ENCODE measurements at places on chromosomes 4 and X. TPM values are rescaled to one million over a fixed set of nuclear protein-coding genes. Genes with fewer than 3 reads are reported as not detected.

Gene OPN1LW
- polyA plus RNA-seq = not detected

- DNase-seq = no peak
Observed at GRCh38 chr4:174764105-174764729, 64.8 kb downstream of the GLRA3 start.

DNA sequence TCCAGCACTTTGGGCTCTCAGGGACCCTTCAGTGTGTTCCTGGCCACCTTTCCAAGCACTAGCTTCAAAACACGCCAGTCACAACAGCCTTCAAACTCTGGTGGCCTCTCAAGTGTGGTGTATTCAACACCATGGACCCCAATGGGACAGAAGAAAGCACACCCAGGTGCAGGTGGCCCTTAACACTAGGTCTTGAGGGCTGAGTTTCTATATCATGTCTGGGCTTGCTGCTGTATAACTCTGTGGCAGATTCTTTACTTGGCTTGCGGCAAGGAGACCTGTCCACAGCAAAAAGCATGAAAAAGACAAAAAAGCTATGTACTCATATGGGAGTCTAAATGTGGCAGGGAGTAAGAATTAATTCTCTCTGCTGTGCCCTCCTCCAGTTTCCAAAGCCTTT is 23.1 kb downstream of the MSL3 start:
- DNase-seq = no peak

Gene ADGRG2
- 2.3 TPM for polyA plus RNA-seq

- DNase-seq = peak; percentile 74
Observed at GRCh38 chrX:37746218-37746941, 33.5 kb upstream of the CYBB start.

GRCh38 chr4:172998527-172999469 is 169.8 kb upstream of the GALNT7 start:
- no peak for DNase-seq

Gene EDA2R
- polyA plus RNA-seq = 0.21 TPM

DNA sequence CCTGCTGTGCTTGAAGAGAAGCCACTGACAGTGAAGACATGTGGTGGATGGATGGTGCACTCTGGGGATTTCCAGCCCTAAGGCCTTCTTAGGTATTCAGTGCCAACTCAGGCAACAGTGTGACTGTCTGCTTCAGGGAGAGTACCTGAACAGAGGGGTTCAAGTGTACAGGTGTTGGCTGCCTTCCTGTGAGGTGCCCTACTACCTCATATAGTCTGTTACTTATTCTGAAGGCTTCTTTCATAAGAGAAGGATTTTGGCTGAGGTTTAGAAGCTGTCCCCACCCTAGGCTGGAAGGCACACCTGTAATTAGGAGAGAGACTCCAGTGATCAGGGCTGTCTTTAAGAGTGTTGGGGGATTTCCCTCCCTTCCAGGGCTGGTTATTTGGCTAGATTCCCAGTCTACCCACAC is 1.8 kb downstream of the FTHL17 start:
- no peak for DNase-seq

GRCh38 chrX:67004451-67004850 is 365.6 kb upstream of the EDA2R start:
- no peak for DNase-seq

Gene UBA1
- polyA plus RNA-seq = 92.8 TPM

Gene BANK1
- 194 TPM for polyA plus RNA-seq

GRCh38 chr4:158327525-158327924 is 117.2 kb downstream of the TMEM144 start:
- DNase-seq = no peak

Gene NDP
- polyA plus RNA-seq = 0.38 TPM

Gene SPON2
- polyA plus RNA-seq = 11.7 TPM

Gene MAGEA4
- not detected for polyA plus RNA-seq

Gene USP17L21
- not detected for polyA plus RNA-seq

- DNase-seq = no peak
Observed at GRCh38 chr4:2860391-2861348, 17.0 kb downstream of the ADD1 start.

Gene ZDHHC9
- 1.9 TPM for polyA plus RNA-seq

DNA sequence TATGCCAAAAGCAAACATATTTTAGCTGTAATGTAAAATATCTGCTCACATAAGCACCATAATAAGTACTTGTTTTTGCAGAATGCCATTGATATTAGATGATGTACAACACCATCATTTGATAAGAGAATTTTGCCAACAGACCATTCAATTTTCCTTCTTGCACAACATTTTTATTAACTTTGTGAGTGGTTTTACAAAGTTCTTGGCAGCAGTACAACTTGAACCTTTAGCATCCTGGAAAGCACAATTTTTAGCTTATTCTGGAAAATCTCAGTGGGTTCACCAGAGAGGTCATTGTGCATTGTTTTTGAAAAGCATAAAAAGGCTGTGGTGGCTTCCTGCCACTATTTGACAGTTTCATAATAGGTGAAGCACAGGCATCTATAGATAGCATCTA is 26.4 kb upstream of the REPS2 start:
- DNase-seq = no peak

DNA sequence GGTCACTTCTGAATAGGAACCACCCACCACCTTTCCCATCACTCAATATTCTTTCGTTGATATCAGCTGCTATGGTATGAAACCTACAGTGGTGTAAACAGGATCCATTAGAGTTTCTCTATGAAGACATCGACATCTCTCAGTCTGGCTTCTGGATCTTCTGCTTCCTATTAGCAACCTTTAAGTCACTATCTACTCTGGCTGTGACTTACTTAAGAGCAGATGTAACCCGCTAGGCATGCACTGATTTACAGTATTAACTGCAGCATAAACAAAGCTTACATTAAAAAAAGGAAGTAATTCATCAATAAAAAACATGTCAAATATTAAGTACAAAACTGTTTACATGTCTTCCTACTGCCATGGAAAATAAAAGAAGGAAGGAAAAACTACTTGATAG is 96.4 kb downstream of the ANAPC10 start:
- DNase-seq = no peak

DNA sequence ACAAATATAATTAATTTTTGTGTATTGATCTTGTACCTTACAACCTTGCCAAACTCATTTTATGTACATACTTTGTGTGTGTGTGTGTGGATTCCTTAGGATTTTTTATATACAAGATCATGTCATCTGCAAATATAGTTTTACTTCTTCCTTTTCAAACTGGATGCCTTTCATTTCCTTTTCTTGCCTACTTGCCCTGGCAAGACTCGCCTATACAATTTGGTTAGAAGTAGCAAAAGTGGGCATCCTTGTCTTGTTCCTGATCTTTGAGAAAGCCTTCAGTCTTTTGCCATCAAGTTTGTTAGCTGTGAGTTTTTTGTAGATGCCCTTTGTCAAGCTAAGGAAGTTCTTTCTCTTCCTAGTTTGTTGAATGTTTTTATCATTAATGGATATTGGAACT is 30.5 kb downstream of the RUFY3 start:
- DNase-seq = no peak

Gene COX7B
- 372 TPM for polyA plus RNA-seq

DNA sequence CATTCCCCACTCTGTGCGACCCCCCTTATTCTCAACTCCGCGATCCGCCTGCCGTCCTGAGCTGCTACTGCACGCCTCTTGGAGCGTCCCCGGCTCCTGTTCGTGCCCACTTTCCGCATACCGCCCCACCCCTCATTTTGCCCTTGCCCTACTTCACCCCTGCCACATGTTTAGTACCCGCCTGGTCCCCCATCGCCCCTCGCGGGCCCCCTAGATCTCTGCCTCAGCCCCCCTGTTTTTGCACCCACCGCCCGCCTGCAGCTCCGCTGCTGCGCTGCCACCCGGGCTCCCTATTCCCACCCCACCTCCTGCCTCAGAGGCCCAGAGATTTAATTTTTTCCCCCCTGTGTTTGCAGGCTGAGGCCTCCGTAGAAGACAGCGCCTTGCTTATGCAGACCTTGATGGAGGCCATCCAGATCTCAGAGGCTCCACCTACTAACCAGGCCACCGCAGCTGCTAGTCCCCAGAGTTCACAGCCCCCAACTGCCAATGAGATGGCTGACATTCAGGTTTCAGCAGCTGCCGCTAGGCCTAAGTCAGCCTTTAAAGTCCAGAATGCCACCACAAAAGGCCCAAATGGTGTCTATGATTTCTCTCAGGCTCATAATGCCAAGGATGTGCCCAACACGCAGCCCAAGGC is 1.4 kb downstream of the MAGED1 start:
- DNase-seq = no peak

Gene FAM156B
- 32.8 TPM for polyA plus RNA-seq

DNA sequence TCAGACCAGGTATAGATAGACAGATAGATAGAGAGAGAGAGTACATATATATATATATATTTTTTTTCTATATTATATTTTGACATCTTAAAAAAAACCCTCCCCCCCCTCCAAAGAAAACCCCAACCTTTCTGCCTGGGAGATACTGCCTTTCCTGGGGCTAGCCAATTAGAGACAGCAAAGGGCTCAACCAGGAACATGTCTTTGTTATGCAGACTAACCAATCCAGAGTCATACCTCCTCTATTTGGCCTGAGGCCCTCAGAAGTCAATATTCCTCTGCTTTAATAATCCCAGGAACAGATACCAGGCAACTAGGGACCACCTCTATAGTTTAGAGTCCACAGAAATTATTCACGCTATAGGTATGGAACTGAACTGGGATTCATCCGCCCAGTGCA is 135.6 kb upstream of the MAD2L1 start:
- DNase-seq = no peak

Gene MOB1B
- polyA plus RNA-seq = 4.3 TPM

Gene CNOT6L
- polyA plus RNA-seq = 7.0 TPM
